Ureter (tissue), 1 donor: ENCODE measurements at places on chromosomes 2 and 18. TPM values are rescaled to one million over a fixed set of nuclear protein-coding genes. Genes with fewer than 3 reads are reported as not detected.

The MAL gene
- 19.2 TPM for total RNA-seq

The DES gene
- 1,211 TPM for total RNA-seq

The ABCG8 gene
- total RNA-seq = not detected

The CRYGC gene
- total RNA-seq = not detected

The FSHR gene
- not detected for total RNA-seq

The MC2R gene
- total RNA-seq = 0.60 TPM

The CRYGD gene
- total RNA-seq = not detected

The UGT1A4 gene
- total RNA-seq = 23.2 TPM

The DCC gene
- 4.4 TPM for total RNA-seq

The VIT gene
- total RNA-seq = 7.4 TPM

The ST8SIA3 gene
- not detected for total RNA-seq

The INHA gene
- 0.78 TPM for total RNA-seq

The SLC23A3 gene
- total RNA-seq = 1.6 TPM

The SLC25A12 gene
- 36.7 TPM for total RNA-seq

The CLHC1 gene
- total RNA-seq = 26.3 TPM

The CCDC74B gene
- 1.7 TPM for total RNA-seq

The D2HGDH gene
- total RNA-seq = 67.7 TPM

The ICOS gene
- total RNA-seq = 0.23 TPM

The ACTG2 gene
- 918 TPM for total RNA-seq

The CD28 gene
- total RNA-seq = 0.21 TPM

DNA sequence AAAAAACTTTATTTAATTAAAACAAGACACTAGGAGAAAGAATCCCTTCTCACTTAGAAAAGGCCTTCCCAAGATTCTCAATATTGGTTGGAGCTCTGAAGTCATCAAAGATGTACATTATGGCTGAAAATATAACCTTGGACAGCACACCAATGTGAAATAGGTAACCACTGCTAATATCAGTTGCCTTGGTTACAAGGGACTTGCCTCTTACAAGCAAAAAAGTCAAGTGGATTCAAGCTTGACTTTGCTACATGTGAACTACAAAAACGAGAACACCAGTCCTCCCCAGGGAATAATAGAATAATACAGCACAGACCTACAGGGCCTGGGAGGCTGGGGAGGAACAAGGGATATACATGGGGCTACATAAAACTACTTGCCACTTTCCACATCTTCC is 46.1 kb downstream of the NABP1 start:
- DNase-seq = no peak

DNA sequence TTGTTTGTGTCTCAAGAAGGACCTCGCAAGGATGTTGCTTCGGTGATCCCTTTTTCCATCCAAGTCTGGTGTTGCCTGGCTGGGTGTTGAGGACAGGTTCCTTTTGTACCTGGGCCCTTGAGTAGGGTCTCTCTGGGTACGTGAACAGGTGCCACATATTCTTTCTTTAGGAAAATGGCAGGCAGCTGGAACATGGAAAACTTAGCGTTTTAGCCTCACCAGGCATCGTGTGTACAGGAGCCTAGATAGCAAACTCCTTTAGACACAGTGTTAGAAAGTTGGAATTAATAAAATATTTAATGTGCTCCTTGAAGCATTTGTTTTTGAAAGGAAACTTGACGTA is 54.3 kb upstream of the RBM44 start:
- no peak for DNase-seq

DNA sequence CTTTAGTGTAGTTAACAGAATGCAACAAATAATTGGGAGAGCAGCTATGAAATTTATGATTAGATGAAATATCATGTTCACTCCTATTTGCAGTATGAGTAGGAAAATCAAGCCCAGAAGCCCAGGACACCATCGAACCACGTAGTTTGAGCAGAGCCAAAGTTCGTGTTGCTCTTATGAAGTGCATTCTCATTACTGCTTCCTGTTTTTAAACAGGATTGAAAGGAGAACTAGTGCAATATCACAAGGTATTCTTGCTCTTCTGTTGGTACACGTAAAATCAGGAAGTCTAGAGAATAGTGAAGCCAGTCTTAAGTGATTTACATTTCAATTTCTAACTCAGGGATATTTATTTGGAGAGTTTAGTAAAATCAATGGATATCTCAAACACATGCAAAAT is 21.1 kb downstream of the ARHGAP15 start:
- no peak for DNase-seq

DNA sequence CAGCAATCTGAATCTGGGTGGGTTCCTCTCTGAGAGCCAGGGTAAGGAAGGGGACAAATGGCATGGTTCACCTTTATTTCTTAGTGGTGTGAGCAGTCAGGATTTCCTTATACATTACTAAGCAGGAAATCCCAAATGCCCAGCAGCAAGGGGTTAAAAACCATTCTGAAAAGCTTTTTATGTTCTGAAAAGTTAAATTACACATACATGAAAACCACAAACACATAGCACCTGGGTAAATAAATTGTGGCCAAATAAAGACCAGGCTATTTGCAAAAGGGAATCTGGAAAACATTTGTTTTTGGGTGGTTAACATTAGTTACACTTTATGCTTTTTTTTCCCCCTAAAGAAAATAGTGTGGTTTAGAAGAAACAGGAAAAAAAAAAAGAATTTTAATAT is 156.1 kb downstream of the AGPS start:
- DNase-seq = no peak

DNA sequence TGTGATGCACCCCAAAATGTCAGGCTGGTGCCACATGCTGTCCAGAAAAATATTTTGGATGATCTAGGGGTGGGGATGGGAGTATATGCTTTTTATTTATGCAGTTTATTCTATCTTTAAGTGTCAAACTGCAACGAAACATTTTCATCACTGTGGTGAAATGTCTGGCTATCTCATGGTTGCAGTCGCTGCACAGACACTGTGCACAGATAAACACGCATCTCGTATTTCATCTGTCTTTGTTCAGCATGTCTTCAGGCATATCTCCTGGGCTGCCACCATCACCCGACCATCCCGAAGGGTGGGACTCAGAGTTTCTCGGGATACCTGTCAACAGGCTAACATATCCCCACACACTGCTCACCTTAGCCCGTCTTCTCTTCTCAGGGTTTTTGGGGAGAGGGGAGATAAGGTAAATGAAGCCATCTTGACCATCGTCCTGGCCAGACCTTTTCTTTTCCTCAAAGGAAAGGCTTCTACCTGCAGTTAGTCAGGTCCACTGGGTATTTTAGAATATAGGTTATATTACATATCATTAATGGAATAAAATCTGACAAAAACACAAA is 80.7 kb upstream of the NABP1 start:
- no peak for DNase-seq

- no peak for DNase-seq
These were observed 27.8 kb downstream of the ZNF236 start for GRCh38 chr18:76850112-76850511.

DNA sequence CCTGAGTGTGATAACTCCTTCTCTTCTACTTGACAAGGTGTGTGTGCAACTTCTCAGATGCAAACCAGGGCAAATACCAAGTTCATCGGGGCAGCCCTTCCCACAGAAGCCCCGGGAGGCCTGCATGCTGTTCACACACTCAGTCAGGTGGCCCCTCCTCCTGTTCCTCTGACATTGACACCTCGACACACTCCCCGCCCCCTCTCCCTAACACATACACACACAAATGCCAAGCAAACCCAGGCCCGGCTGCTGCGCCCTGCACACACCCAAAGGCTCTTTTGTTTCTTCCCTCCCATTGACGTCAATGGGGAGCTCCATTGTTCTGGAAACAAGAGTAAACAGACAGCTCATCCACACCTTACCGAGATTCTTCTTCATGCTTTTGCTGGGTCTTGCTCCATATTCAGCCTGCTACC is 1.7 kb upstream of the PER2 start:
- no peak for DNase-seq

- DNase-seq = no peak
These were observed 32.3 kb downstream of the EVA1A start for GRCh38 chr2:75528221-75528977.

GRCh38 chr2:54428108-54428831 is 27.9 kb upstream of the SPTBN1 start:
- no peak for DNase-seq

- DNase-seq = no peak
These were observed 16.9 kb upstream of the PAPOLG start for GRCh38 chr2:60739156-60739555.

DNA sequence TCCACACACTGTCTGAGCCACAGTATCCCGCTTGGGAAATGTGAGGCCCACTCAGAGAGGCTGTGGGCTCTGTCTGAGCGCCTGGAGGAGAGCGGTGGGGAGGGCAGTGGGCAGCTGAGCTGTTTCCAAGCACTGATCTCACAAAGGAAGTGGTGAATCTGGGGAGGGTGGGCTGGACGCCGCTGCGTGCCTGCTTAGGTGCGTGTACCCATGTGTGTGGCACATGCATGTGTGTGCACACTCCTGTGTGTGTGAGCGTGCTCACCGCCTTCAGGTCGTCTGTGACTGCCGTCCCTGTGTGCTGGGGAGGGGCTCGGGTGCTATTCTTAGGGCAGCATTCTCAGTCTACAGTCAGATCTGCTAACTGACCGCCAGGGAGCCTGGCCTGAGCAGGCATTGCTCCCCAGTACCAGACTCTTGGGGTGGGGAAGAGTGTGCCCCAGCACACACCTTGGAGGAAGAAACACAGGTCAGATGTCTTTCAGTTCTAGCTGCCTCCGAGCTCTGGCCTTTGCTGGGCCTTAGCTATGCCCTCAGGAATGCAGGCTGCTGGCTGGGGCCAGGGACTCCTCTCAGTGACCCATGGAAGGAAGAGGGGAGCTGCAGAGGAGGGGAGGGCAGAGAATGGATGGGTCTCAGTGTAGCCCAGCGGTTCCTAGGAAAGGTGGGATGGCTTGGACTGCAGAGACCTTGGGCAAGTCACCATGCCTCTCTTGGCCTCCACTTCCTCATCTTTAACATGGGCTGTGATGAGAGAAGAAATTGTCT is 31.4 kb downstream of the KCNIP3 start:
- DNase-seq = no peak

GRCh38 chr18:24198461-24198860 is 59.6 kb downstream of the CABYR start:
- DNase-seq = no peak

GRCh38 chr18:35974181-35974580 is 1.7 kb downstream of the RMP24 start:
- DNase-seq = no peak

- DNase-seq = no peak
These were observed 250.8 kb upstream of the TCF4 start for GRCh38 chr18:55838841-55839240.

DNA sequence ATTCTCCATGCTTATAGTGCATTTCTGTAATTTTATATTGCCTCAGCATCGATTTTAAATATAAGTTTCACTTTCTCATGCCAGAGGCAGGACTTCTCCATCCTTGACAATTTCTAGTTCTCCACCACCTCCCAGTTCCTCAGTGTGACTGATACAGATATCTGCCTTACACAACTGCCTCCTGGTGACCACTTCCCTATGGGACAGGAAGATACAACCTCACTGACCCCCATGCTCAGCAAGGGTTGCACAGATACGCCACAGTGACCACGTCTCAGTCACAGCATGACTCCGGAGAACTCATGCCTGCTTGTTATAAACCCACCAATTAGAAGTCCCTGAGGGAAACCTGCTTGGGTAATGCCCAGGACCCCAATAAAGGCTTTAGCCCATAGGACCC is 284.0 kb upstream of the MC4R start:
- no peak for DNase-seq

- DNase-seq = no peak
These were observed 118.9 kb upstream of the COL5A2 start for GRCh38 chr2:189298481-189298880.

- DNase-seq = no peak
These were observed 13.9 kb upstream of the SMCHD1 start for GRCh38 chr18:2641638-2642037.

DNA sequence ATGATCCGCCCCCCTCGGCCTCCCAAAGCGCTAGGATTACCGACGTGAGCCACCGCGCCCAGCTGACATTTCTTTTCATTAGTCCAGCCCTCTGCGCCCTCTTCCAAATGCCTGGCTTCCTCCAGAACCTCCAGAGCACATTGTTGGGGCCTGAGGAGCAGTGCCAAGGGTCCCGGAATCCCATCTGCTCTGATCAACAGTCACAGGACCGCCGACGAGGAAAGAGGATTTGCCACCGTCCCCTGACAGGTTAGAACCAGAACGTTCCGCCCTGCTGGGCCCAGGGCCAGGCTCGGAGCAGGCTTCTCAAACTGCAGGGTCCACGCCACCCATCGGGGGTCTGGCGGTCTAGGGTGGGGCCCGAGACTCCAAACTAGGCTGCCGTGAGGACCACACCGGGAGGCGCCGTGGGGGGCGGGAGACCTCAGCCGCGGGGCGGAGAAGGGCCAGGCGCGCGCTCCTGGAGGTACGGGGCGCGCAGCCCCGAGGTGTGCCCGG is 36.9 kb upstream of the ITM2C start:
- no peak for DNase-seq

DNA sequence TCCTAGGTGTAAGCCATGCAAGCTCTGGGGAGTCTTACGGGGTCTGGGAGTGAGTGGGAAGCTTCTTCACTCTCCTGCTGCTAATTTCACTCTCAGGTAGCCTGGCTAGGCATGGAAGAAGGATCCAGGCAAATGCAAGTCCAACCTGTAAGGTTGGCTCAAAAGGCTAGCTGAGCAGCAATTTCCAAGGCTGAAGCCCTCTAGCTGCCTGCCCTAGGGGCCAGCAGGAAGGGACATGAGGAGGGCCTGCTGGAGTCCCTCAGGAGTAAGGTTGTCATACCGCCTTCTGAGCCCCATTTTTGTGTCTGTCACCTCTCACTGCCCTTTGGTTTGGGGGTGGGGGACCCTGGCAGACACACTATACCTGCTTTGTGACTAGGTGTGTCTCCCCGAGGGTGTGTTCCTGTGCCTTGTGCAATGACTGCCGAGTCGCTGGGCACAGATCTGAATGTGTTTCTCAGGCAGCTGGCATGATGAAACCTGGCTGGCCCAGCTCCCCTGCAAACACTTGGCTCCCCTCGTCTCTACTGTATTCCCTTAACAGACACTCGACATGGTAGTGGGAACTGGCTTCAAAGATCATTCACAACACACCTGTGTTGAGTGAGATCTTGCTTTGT is 123.9 kb upstream of the FAM136A start:
- peak; percentile 49 for DNase-seq
